ENCODE measurements at places on chromosomes 1 and 21.

- no peak for DNase-seq
These were observed 100.0 kb upstream of the SLC44A3 start for GRCh38 chr1:94719926-94720793.

DNA sequence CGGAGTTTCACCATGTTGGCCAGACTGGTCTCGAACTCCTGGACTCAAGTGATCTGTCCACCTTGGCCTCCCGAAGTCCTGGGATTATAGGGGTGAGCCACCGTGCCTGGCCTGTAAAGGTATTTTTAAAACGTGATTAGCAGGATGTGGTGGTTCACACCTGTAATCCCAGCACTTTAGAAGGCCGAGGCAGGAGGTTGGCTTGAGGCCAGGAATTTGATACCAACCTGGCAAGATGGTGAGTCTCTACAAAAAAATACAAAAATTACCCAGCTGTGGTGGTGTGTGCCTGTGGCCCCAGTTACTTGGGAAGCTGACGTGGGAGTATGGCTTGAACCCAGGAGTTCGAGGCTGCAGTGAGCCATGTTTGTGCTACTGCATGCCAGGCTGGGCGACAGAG lies 43.3 kb upstream of the SOD1 start:
- no peak for DNase-seq

DNA sequence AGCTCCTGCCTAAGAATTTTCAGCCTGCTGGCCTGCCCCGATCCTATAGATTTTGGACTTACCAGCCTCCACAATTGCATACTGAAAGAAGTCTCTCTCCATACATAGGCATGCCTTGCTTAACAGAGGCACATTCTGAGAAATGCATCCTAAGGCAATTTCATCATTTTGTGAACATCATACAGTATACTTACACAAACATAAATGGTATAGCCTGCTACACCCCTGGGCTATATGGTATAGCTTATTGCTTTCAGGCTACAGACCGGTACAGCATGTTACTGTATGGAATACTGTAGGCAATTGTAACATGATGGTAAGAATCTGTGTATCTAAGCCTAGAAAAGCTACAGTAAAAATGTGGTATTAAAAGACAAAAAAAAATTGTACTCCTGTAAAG lies 174.7 kb downstream of the NRIP1 start:
- no peak for DNase-seq

DNA sequence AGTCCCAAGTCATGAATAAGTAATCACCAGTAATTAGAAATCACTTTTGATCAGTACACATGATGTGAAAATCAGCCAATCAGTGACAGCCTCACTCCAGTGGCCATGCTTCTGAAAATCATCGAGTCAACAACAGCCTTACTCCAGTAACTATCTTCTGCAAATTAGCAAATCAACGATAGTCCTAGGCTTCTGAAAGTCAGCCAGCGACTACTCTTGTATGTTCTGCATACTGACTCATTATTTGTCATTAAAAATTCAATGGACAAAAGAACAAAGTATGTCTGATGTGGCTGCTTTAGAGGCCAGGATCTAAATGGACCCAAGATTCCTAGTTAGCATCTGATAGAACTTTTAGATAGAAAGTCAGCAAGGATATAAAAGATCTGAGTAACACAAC lies 102.5 kb downstream of the GPR52 start:
- DNase-seq = no peak

Data from NCI-H2029 treated with DMSO at 0.1 percent for 48 hours (cell line).